ENCODE measurements at places on chromosomes 11 and 22.

DNA sequence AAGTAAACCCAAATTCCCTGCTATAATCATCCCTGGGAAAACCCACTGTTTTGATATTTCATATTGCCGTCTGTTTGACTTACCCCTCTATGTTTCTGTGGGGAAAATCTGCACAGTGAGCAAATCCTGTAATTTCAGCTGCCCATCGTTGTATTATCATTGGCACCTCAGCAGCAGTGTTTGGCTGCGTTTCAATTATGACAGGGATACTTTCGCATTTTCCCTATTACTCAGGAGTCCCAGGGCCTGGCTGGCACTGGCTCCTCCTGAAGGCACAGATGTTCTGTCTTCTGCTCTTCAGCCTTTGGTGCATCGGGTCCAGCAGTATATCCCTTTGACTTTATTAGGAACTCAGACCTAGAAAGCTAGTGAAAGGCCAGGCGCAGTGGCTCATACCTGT, 12.2 kb upstream of the MMP12 start:
- peak; percentile 51 for DNase-seq

DNA sequence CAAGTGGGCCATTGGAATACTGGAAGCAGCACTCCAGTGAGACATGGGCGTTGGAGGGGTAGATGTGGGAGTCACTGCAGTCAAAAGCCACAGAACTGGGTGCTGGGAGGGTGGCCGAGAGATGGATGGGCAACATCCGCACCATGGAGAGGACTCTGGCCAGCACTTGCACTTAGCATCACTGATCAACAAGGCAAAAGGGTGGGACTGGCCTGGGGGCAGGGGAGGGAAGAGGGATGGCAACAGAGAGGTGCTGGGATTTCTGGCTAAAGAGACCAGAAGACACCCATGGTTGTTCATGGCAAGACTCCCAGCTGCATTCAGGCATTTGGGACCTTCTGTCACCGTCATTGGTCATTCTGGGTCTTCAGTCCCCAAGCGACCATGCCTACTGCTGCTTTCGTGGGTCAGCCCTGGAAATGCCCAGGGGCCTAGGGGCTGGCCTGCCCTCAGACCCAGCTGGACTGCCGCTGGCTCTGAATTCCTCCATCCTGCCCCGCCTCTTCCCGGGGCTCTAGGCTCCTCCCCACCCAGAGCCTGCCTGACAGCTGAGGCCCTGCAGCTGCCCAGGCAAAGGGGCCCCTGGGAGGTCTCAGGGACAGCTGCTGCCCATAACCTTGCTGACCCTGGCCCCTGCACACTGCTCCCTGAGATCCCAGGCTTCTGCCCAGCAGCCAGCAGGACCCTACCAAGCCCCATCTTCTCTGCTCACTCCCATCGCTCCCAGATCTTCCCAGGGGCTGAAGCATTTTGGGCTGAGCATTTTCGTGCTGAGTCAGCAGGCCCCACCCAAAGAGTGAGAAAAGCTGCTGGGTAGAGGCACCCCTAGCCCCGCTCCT, 13.0 kb upstream of the CDC42EP2 start:
- DNase-seq = peak; percentile 80

GRCh38 chr22:39255449-39256185, 10.8 kb upstream of the PDGFB start:
- no peak for DNase-seq

DNA sequence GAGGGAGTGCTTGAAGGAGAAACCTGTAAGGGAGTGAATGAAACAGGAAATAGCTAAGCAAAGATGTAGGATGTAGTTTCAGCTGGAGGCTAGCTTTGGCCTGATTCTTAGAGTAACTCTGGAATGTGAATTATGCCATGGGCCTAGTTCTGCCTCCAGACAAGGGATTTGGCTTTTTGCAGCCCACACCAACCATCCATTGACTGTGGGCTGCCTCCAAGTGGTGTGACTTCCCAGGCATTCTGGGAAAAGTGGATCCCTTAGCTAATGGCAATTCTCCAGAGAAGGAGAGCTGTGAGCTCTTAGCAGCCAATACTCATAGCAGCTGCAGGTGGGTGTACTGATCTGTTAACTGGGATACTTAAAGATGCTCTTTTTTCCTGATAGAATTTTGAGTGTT, 2.0 kb upstream of the OR9I1 start:
- DNase-seq = no peak

- DNase-seq = no peak
Observed at GRCh38 chr11:33742249-33742851, 6.1 kb upstream of the CD59 start.

DNA sequence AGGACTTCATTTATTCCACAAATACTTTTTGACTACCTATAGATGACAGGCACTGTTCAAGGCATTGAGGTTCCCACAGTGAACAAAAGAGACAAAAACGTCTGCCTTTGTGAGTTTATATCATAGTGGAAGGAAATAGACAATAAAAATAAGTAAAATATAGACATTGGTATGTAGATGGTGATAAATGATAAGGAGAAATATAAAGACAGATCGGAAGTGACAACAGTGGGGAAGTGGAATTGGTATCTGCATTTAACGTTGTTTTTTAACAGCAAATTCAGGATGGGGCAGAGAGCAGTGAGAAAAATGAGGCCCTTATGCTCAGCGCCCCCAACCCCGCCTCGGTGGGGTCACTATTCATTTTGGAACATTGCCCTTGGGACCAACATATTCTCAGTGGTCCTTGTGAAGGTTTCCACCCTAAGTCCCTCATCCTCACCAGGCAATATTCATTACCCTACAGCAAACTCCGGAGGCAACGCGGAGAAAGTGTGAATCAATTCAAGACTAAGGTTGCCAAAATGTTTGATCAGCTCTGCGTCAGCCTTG, 627 bp upstream of the PEX26 start:
- DNase-seq = no peak

DNA sequence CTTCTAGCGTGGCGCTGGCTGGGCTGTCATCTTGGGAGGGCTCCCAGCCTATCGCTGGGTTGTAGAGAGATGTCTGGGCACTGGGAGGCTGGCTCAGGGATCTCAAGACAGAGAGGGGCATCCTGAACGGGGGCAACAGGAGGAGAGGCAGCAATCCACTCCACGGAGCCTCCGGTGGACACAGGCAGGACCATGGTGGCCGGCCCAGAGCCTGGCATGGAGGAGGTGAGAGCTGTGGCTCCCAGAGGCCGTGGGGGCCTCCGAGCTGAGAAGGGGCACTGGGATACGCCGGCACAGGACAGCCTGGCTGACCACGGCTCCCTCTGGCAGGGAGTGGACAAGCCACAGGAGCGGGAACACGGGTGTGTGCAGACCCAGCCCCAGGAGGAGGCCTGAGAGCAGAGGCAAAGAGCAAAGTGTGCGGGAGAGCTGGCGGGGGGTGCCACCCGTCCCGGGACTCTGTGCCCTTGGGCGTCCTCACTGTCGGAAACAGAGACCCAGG, 9.1 kb downstream of the MRGPRF start:
- no peak for DNase-seq

GRCh38 chr22:23530766-23531282, 49.3 kb downstream of the IGLL1 start:
- DNase-seq = no peak

Measured in left hindlimb (tissue), 1 donor.